CD8-positive, alpha-beta memory T cell (primary cell): ENCODE measurements at places on chromosomes 4 and X. TPM values are rescaled to one million over a fixed set of nuclear protein-coding genes. Genes with fewer than 3 reads are reported as not detected.

GRCh38 chrX:10004832-10005475 lies 37.8 kb downstream of the CLDN34 start:
- no peak for DNase-seq
- H3K4me1 ChIP-seq: no peaks in the 10 kb centered on the region
- H3K27me3 ChIP-seq: no peaks in the 10 kb centered on the region
- H3K27ac ChIP-seq: no peak overlapping the region
- H3K36me3 ChIP-seq: no peaks in the 10 kb centered on the region

- H3K4me1 ChIP-seq: no peaks in the 10 kb centered on the region
- H3K27ac ChIP-seq: no peak overlapping the region
- no peak overlapping the region for H3K4me3 ChIP-seq
- DNase-seq: no peak
- peaks cover 6% of the 10 kb centered on the region for H3K27me3 ChIP-seq
These were observed 551 bp downstream of the NPNT start for GRCh38 chr4:105895583-105896460.

DNA sequence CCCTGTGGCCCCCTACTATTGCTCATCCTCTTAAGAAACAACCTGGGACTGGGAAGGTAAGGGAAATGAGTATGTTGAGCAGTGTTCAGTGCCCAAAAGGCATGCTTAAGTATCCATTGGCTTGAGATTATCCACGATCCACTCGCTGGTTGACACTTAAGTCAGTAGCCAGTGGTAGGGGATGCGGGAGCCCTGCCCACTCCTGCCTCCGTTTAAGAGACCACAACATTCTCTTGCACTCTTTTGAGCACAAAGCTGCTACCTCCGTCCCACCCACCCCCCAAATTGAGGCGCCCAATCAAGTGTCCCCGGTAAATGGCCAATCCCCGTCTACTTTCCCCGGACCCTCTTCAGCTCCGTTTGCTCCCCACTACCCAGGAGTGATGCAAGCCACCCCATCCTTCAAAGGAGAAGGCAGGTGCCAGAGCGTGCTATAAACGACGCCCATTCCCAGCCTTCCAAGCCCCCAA lies 25.0 kb downstream of the UTP14A start:
- H3K4me1 ChIP-seq: no peaks in the 10 kb centered on the region
- peaks cover 7% of the 10 kb centered on the region for H3K36me3 ChIP-seq
- DNase-seq: no peak

DNA sequence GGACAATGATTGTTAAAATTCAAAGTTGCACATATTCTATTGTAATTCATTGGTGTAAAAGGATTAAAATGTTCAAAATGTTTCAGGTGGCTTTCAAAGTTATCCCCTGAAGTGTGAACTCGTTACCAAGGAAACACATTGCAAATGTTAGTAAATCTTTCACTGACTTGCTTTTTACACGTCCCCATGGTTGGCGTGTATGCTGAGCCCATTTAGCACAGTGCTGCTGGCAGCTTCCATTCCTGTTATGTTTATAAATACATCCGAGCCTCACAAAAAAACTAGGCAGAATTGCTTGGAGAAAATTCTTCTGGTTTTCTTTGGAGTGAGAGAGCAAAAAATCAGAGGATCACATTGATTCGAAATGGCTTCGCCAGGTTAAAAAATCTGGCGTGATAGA lies 105.9 kb upstream of the HPGD start:
- H3K27me3 ChIP-seq: no peaks in the 10 kb centered on the region
- no peak overlapping the region for H3K4me3 ChIP-seq
- H3K27ac ChIP-seq: no peak overlapping the region
- no peaks in the 10 kb centered on the region for H3K4me1 ChIP-seq

- no peaks in the 10 kb centered on the region for H3K27me3 ChIP-seq
- no peak overlapping the region for H3K4me3 ChIP-seq
- DNase-seq: no peak
- no peak overlapping the region for H3K27ac ChIP-seq
These were observed 169.7 kb downstream of the RAP1GDS1 start for GRCh38 chr4:98430708-98431403.

GRCh38 chr4:155929833-155930232 lies 23.8 kb downstream of the CTSO start:
- no peaks in the 10 kb centered on the region for H3K27me3 ChIP-seq
- no peak for DNase-seq
- no peak overlapping the region for H3K27ac ChIP-seq

DNA sequence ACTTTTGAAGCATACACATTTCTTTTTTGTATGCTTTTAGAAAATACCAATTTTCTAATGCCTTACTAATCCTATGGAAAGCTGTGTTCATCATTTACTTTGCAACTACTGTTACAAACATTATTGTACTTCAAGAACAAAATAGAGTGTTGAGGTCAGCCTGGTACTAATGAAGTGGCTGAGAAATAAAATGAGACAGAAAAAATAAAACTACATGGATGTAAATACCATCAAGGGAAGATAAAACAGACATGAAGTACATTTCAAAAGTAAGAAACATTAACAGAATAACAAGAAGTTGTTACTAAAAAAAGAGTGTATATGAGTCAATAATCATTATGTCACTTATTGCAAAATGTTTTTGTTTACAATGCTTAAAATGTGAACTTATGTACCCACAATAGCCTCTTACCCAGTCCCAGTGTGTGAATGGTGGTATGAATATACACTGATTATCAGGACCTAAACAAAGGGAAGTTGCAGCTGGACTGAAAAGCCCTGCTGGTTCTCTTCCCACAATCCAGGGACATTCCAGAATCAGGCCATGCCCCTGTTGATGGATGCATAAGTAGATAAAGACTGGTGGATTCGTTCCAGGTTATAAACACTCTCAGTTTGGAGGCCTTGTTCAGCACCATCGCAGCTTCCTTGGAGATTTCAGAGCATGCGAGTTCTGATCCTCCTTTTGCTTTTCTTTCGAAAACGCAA lies 2.4 kb upstream of the CSN3 start:
- no peaks in the 10 kb centered on the region for H3K4me1 ChIP-seq
- H3K27ac ChIP-seq: no peak overlapping the region
- DNase-seq: no peak
- no peaks in the 10 kb centered on the region for H3K27me3 ChIP-seq
- no peak overlapping the region for H3K4me3 ChIP-seq

DNA sequence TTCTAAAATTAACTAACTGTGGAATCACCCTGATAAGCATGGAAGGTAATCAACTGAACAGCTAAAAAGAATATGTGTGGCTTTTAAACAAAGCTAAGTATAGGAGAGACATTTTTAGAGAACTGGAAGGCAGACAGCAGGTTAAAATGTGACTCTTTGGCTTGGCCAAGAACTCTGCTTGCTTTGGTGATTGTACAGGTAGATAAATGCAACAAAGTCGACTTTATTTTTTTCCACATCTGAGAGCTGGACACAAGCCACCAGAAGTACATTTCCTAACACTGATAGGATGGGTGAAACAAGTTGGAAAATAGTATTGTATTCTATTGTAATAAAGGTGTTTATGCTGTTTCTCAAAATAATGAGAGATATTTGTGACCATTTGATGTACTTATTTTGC lies 84.1 kb downstream of the RBMX2 start:
- no peak overlapping the region for H3K4me3 ChIP-seq
- H3K36me3 ChIP-seq: no peaks in the 10 kb centered on the region
- H3K27me3 ChIP-seq: no peaks in the 10 kb centered on the region
- no peak for DNase-seq
- no peaks in the 10 kb centered on the region for H3K4me1 ChIP-seq

DNA sequence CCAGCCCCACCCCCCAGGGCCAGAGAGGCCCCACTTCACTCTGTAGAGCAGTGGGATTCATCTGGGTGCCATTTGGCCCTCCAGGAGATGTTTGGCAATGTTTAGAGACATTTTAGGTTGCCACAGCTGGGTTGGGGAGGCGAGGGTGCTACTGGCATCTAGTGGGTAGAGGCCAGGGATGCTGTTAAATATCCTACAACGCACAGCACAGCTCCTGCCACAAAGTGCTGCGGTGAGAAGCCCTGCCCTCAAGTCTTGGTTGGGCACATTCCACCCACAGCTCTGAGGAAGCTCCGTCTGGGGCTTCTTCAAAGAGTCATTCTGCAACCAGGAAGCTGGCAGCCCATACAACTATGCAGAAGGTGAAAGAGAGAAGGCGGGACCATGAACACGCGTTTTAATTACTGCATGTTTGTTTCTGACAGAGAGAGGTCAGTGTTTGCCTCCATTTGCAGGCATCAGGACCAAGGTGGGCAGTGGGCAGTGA lies 48.1 kb upstream of the FAM9C start:
- peak; percentile 83 for DNase-seq
- H3K4me1 ChIP-seq: peaks cover 88% of the 10 kb centered on the region
- H3K27ac ChIP-seq: peak overlapping the region; percentile 65
- H3K36me3 ChIP-seq: no peaks in the 10 kb centered on the region
- H3K4me3 ChIP-seq: peak overlapping the region; percentile 51

POU4F2 gene
- not detected for total RNA-seq

SMIM10 gene
- 1.4 TPM for total RNA-seq

ZNF732 gene
- not detected for total RNA-seq

XG gene
- not detected for total RNA-seq
